NCI-H446 treated with DMSO at 0.1 percent for 48 hours (cell line): ENCODE measurements at places on chromosomes 11 and 22.
A peak's percentile ranks its signal among the peaks of the same experiment; 100 is the strongest.

GRCh38 chr11:109362059-109362458 lies 59.9 kb upstream of the C11orf87 start:
- no peak for DNase-seq

- no peak for DNase-seq
Measured at GRCh38 chr11:1072821-1073231, 1.8 kb upstream of the MUC2 start.

- DNase-seq, result peak; percentile 86
Measured at GRCh38 chr11:12746593-12747097, 72.4 kb downstream of the TEAD1 start.

DNA sequence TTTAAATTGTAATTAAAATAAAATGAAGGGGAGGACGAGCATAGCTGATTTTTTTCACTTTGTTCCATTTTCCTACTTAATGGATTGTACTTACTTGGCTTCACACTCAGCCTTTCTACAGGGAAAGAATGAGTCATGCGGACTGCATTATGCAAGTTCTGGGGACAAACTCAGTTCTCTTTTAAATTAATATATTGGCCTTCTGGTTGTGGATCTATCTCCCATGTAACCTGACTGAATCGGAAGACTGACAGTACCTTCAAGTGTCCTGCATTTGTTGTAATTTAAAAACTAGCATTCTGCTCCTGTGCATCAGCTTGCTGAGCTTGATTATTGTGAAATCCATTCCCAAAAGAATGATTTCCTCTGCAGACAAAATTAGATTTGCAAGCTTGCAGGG lies 12.2 kb downstream of the OR8D1 start:
- no peak for DNase-seq

- no peak for DNase-seq
Measured at GRCh38 chr11:69385832-69386427, 92.0 kb downstream of the MYEOV start.

DNA sequence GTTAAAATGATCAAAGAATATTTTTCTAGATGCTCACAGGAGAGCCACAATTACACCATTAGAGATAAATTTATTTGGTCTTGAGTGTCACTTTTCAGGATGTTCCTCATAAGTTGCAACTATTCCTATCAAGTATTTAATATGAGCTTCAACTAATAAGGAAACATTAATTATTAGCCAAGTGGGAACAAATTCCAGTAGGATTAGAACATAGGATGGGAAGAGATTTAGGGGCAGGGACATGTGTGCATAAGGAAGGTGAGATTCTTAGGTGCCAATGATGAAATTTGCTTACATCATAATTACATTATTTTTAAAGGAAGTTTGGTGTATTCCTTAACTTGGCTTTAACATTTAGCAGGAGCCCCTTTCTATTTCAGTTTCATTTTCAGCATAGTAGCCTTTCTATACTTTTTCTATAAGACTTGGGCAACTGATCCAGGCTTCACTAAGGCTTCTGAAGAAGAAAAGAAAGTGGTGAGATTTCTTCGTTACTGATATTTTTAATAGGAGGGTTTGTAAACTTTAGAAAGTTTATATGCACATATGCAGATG lies 38.8 kb downstream of the CSRP3 start:
- DNase-seq, result no peak
